ENCODE measurements at places on chromosomes 1 and 21.

DNA sequence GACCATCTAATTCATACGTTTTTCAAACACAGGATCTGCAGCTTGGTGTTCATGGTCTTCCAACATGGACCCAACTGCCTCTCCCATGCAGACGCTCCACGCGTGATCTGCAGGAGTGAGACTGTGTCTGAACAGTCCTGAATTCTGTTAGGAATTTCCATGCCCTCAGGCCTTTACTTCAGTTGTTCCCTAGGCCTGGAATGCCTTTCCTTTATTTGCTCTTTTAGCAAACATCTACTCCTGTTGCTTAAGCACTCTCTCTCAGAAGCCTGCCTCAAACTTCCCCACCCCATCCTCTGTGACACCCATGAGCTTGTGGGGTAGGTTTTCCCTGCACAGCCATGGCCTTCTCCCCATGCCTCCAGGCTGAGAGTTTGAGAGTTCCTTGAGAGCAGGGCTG is 73.7 kb downstream of the DMRTB1 start:
- DNase-seq = no peak

DNA sequence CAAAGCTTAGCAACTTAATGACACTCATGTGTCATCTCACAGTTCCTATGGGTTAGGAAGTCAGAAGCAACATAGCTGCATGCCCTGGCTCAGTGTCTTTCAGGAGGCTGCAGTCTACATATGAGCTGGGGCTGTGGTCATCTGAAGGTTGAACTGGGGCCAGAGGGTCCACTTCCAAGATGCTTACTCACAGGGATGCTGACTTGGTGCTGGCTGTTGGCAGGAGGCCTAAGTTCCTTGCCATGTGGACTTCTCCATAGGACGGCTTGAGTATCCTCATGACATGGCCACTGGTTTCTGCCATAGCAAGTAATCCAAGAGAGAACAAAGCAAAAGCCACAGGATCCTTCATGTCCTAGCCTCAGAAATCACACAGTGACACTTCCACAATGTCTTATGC is 12.1 kb upstream of the FAM43B start:
- no peak for DNase-seq

- DNase-seq = no peak
Measured at GRCh38 chr21:45308194-45309068, 20.7 kb upstream of the POFUT2 start.

- no peak for DNase-seq
Measured at GRCh38 chr1:67261680-67262079, 46.0 kb upstream of the IL12RB2 start.

GRCh38 chr1:117623698-117624097 is 17.9 kb downstream of the TENT5C start:
- DNase-seq = no peak

DNA sequence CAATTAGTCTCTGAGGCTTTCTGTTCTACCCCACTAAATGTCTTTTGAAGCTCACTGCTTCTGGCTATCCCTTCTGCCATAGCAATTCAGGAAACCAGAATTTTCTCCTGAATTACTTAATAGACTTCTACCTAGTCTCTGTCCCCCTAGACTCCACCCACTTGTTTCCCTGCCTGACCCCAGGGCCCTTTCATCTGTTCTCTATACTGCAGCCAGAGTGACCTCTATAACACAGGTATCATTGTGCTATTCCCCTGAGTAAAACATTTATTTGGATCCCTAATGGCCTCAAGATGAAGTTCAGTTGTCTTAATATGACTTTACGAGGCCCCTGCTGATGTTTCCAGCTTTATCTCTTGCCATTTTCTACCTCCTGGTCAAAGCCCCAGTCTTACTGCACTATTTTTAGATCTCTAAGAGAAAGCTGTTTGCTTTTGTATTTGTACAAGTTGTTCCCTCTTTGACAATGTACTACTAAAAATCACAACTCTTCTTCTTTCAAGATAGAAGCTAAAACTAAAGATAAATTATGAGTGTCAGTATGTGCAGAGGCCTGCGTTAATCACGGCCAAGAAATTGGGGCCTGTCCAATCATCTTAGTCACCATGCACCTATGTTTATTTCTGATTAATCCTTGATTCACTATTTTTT is 54.5 kb downstream of the ATP1B1 start:
- no peak for DNase-seq

DNA sequence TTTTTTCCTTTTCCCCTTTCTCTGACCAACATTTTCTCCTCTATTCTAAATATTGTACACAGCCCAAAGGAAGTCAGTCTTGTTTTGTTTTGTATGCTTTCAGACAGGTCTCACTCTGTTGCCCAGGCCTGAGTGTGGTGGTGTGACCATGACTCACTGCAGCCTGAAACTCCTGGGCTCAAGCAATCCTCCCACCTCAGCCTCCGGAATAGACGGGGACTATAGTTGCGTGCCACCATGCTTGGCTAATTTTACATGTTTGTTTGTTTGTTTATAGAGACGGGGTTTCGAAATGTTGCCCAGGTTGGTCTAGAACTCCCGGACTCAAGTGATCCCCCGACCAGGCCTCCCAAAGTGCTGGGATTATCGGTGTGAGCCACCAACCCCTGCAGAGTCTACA is 72.8 kb downstream of the NRIP1 start:
- no peak for DNase-seq

DNA sequence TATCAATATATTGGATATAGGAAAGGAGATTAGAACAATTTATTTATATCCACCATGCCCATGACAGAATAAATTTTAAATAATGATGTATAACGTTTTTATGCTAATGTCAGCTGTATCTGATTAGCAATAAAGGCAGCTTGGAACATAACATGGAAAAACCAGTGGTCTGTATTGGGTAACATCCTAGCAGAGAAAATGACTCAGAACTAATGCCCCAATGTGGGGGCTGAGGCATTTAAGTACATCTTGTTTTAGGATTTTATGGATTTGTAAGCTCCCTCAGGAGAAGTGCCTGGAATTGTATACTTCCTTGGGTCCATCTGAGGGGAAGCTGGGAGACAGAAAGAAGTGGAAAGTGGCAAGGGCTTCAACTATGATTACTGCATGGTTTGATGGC is 82.3 kb downstream of the HMCN1 start:
- no peak for DNase-seq

DNA sequence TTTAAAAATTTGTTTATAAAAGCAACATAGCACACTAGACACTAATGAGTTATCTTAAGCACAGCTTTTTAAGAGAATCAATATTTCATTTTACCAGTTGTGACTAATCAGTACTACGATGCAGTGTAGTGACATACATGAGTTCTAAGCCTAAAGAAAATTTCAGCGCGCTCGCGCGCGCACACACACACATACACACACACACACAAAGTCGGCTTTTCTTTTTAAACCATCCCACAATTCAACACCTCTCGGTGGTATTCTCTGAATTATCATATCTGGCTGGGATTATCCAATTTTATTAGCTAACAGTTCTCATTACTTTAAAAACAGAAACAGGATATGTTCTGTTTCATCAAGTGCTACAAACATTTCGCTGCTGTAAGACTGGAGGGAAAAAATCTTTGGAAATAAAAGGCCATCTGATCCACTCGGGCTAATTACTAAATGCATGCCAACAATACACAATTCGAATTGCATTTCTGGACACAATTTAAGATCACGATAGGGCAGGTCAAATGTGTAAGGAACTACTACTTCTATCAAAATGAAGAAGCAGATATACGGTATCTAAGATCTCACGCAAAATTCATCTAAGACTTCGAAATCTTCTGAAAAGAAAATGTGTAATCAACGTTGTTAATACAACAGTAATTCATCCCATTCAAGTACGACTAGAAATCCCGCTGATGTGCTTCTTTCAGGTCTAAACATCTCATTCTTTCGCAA is 1.2 kb downstream of the TUT4 start:
- no peak for DNase-seq

DNA sequence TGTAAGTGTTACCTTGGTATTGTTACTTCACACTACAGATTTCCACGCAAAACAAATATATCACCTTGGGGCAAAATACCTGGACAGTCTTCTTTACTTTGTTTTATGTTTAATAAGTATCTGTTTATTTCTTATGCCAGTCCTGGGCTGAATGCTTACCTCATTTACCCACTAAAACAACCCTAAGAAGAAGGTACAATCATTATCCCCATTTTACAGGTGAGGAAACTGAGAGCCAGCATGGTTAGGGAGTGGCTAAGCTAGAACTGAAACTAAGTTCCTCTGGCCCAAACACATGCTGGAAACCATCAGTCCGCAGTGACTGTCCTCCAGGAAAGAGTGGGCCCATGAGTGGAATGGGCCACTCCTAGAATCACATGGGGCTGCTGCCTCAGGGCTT is 13.0 kb upstream of the GUCA2B start:
- DNase-seq = no peak

- no peak for DNase-seq
Measured at GRCh38 chr1:3463013-3463385, 8.5 kb downstream of the ARHGEF16 start.

DNA sequence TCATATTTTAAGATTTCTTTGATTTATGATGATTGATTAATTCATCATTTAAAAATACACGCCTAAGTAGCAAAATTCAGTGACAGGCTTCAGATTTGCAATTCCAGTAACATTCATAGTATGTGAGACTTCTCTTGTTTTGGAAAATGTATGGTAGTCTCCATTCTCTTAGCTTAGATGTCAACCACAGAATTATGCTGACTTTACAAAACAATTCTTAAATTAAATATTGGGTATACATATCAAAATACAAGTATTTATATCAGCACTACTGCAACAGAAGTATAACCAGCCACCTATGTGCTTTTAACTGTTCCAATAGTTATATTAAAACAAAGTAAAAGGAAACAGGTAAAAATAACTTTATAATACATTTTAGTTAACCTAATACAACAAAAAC is 1328.6 kb upstream of the ADGRL2 start:
- no peak for DNase-seq

DNA sequence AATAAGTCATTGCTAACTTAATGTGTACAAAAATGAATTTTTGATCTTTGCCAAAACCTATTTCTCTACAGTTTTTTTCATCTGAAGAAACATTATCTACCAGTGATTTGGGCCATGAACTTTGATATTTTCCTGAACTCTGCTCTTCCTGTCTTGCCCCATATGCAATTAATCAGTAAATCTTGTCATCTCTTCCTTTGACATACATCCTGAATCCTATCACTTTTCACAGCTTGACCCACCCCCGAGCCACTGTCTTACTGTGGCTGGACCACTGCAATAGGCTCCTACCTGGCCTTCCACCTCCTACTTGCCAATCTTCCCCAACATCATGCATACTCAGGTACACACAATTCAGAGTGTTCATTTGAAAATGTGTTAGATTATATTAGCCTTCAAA is 46.4 kb downstream of the RGS13 start:
- no peak for DNase-seq

GRCh38 chr1:67338642-67339041 is 31.0 kb downstream of the IL12RB2 start:
- no peak for DNase-seq

- DNase-seq = no peak
Measured at GRCh38 chr1:176789571-176790090, 326.7 kb downstream of the PAPPA2 start.

GRCh38 chr1:222653178-222653827 is 35.4 kb downstream of the MIA3 start:
- DNase-seq = no peak

DNA sequence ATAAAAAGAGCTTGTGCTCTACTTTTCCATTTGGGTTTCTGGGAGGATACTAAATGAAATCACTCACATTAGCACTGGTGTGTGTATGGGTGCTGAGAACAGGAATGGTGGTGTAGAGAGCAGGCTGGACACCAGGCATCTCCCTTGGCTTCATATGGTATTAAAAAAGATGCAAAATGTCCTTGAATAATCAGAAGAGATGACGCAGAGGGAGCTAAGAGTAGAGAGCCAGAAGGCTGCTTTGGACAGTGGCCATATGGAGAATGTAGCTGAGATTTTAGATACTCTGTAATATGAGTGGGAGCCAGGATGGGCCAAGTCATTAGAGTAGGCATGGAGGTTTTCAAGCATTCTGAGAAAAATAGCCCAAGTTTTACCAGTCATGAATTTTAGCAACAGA is 112.3 kb upstream of the ZRANB2 start:
- DNase-seq = no peak

- peak; percentile 95 for DNase-seq
Measured at GRCh38 chr1:223142795-223143536, at the start of gene TLR5. TSS of gene TLR5 (minus strand) at chr1:223143248. CDS start at chr1:223113031, 30,217 bp downstream.

GRCh38 chr1:192170196-192170984 is 12.1 kb downstream of the RGS18 start:
- no peak for DNase-seq

GRCh38 chr1:109792056-109792831 is 28.5 kb upstream of the EPS8L3 start:
- peak; percentile 85 for DNase-seq

GRCh38 chr21:45257673-45258341 is 29.9 kb downstream of the POFUT2 start:
- no peak for DNase-seq

DNA sequence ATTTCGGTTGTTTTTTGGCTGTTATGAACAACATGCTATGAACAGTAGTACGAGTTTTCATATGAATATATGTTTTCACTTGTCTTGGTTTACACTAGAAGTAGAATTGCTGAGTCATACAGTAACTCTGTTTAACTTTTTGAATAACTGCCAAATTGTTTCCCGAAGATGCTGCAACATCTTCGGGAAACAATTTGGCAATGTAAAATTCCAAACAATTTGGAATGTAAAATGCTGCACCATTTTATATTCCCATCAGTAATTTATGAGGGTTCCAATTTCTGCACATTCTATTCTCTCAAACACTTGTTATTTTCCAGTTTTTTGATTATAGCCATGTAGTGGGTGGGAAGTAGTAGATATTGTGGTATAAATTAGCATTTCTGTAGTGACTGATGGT is 11.6 kb downstream of the PCBP3 start:
- no peak for DNase-seq

- DNase-seq = no peak
Measured at GRCh38 chr21:35297665-35298064, 248.6 kb upstream of the RUNX1 start.

DNA sequence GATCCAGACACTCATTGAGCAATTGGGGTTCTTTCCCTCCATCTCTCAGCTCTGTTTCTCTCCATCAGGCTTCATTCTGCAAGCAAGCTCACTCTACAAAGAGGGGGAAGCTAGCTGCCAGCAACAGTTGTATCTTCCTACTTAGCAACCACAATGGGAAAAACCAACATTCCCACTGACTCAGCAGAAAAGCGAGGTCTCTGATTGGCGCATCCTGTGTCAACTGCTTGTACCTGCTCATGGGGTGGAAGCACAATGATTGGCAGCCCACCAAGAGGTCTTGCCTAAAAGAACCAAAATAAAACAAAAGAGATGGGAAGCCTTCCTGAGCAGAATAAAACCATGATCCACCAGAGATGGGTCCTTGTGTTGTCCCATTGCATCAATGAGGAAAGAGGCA is 4.0 kb upstream of the CDA start:
- no peak for DNase-seq

GRCh38 chr1:88526456-88526855 is 157.6 kb upstream of the PKN2 start:
- DNase-seq = no peak

DNA sequence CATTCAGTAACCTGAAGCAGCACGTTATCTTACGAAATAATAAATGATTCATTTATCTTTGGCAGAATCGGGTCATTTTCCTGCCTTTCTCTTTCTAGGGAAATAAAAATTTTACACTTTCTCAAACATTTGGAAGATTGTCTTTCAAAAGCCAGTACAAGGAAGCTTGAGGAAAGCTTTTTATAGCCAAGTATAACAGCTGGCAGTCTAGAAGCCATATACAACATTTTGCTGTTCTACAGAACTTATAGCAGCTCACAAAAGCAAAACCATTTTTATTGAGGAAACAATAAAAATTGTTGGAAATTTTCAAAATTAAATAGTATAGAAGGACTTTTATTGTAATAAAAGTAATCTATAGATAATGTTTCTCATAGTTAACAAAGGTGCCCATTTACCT is 448.6 kb downstream of the SMYD3 start:
- no peak for DNase-seq

All from posterior cingulate gyrus (tissue), 11 donors.